Daoy (cell line): ENCODE measurements at places on chromosomes 4 and X.

DNA sequence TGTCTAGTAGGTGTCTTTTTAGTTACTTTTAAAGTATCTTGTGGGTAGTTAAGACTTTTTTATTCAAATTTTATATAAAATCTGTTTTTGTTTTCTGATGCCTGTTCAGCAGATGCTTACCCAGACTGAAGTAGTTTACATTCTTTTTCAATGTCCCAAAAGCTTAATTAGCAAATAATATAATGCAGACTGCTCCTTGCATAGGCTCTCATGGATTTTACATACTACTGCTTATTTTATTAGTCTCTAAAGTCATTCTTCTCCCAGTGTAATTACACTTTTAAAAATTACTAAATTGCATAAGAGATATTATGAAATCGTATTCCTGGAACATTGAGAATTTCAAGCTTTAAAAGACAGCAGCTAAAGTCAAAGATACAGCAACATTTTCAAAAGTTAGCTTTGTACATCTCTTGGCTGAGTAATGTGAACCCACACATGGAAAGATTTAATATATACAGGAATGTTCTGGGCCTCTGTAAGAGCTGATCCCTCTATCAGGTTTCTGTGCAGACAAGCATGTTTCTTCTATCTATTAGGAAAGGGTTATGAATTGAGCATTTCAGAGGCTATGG lies 148.4 kb upstream of the SPRY1 start:
- no peak for DNase-seq

- no peak for DNase-seq
Observed at GRCh38 chr4:145097331-145097820, 620 bp downstream of the ANAPC10 start.

- DNase-seq = no peak
Observed at GRCh38 chr4:62622089-62622488, 1422.0 kb downstream of the ADGRL3 start.

GRCh38 chr4:54256491-54257486 lies 27.7 kb downstream of the PDGFRA start:
- DNase-seq = no peak

DNA sequence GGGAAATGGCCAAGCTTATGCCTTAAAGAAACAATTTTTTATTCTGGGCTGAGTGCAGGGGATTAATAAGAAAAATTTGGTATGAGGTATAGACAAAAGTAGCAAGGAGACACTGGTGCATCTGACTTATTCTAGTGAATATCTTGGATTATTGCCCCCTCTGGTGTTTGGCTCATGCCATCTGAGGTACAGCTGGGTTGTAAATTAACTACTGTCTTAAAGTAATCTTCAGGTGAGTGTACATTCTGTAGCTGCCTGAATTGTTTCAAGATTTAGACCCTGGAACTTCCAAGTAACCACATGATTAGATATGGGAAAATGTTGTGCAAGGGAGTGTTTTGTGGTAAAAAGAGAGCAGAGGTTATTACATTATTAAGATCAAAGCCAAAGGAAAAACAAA lies 988.7 kb downstream of the FAM133A start:
- no peak for DNase-seq

DNA sequence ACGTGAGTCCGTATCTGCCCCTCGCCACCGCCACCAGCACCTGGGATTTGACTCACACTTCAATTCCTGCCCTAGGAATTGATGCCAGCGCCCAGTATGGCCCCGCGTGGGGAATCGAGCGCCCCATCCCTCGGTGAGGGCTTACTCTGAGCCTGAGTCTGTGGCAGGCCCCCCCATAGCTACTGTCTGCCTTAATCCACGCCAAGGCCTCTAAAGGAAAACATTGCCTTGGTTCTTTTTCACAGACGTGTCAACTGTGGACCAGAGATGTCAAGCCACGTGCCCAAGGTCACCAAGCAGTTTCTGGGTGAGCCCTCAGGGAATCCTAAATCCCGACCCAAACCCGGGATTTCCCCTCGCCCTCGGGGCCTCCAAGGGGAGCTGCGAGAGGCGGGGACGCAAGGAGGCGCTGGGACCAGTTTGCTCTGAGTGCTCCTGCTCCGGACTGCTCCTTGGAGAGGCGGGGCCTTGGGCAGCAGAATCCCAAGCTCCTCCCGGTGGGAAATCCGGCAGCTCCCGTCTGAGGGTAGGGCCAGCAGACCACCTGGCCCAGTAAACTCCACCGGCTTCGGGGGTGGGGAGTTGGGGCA lies 12.9 kb downstream of the MSX1 start:
- no peak for DNase-seq

- no peak for DNase-seq
Observed at GRCh38 chr4:126701756-126702155, 931.0 kb upstream of the INTU start.

- DNase-seq = no peak
Observed at GRCh38 chrX:153731117-153731844, 6.6 kb downstream of the ABCD1 start.

- no peak for DNase-seq
Observed at GRCh38 chrX:15546745-15547144, 46.1 kb downstream of the BMX start.

DNA sequence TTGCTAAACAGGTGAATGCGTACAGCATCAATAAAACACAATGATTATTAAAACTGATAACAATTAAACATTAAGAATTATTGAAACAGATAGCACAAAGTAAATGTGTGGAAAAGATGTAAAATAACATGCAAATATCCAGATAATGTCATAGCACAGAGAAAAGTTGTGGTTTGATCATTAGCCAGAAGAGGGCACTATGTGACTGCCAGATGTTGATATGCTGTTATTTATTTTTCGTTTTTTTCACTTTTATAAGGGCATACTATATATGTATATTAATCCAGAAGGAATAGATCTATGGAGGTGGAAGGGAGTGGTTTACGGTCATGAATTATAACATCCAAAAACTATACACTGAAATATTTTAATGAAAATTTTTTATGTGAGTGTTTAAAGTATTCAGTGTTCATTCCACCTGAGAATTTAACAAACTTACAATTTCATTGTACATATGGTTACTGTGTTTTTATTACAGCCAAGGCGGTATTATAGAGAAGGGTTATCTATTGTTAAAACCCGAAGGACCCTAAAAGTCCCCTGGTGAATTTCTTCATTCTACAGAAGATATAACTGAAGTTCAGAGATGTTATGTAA lies 211.9 kb upstream of the UGT8 start:
- peak; percentile 9 for DNase-seq

DNA sequence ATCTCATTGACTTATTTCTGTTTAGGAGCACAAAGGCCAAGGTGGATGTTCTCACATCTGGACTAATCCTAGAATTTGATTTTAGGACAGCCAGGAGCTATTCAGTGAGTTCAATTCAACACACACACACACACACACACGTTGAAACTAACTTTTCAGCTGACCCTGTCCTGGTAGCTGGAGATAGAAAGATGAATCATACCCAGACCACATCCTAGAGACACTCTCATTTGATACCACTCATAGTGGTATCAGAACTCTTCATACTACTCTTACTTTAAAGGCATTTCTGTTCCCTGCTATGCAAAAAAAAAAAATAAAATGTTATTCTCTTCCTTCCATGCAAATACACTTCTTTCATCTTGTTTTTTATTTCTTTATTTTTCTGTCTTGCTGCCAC lies 36.7 kb downstream of the KLF8 start:
- DNase-seq = peak; percentile 1

GRCh38 chrX:41391606-41392005 lies 55.5 kb upstream of the NYX start:
- no peak for DNase-seq

GRCh38 chr4:157004279-157005161 lies 32.9 kb upstream of the PDGFC start:
- no peak for DNase-seq

DNA sequence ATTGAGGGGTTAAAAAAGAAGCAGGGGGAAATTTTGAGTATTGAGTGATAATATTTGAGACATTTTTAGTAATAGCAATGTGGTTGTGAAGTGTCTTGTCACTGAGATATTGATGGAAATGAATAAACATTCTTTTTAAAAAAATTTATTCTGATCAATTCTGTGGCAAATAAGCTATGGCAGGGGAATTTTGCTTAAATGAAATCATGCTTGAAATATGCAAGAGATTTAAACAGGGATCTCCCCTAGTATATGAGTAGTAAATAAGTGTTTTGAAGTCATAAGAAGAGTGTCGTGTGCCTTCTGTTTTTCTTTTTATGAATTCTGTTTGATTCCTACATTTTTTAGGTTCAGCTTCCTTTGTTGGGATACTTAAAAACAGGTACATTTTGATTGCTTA lies 23.2 kb downstream of the IL15 start:
- no peak for DNase-seq

DNA sequence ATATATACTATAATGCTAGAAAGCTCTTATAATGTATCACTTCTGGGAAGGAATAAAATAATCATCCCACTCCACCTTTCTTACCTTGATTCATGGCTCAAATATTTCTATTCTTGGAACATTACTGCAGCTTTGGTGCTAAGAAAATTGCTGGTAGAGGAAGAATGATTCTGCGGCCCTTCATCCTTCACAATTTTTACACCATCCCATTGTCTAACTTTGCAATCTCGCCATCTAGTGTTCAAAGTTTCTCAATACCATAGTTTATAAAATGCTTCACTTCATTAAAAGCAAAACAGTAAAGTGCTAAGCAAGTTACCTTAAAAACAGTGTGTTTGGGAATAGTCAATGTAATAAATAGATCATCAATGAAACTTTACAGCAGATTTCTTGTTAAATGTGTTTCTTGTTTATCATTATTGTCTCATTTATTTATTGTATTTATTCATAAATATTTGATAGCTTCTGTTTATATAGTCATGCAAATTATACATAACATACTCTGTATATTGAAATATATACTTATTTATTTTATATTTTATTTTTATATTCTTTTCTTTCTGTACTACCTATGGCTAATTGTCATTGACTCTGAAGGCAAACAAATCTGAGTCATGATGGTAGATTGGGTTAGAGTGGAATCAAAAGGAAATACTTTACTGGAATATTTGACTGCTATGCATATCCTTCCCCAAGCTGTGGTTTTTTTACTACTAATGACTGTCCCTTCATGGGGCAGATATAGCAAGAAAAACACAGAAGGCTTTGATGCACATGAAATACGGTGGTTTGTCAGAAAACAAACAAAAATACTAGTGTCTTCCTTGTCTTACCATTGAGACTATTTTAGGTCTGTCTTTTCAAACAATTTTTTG lies 390.7 kb downstream of the MAPK10 start:
- peak; percentile 13 for DNase-seq

GRCh38 chr4:78337244-78338020 lies 214.1 kb upstream of the ANXA3 start:
- DNase-seq = no peak

- no peak for DNase-seq
Observed at GRCh38 chr4:48832571-48832970, 1.7 kb downstream of the OCIAD1 start.

DNA sequence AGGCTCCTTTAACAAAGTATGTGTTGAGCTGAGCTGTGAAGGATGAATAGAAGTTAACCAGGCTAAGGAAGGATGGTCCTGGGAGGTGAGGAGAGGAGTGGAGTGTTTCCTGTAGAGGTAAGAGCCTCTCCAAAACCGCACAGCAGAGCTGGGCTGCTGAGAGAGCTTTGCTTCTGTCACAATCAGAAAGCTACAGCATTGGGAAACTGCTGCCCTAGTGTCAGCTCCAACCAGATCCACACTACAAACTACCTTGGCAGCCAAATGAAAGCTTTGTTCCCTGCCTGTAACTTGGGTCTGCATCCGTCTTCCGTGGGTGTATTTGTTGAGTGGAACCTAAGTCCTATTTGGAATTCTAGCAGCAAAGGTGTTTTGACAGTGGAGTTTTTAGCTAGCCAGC lies 91.8 kb downstream of the REPS2 start:
- DNase-seq = no peak

DNA sequence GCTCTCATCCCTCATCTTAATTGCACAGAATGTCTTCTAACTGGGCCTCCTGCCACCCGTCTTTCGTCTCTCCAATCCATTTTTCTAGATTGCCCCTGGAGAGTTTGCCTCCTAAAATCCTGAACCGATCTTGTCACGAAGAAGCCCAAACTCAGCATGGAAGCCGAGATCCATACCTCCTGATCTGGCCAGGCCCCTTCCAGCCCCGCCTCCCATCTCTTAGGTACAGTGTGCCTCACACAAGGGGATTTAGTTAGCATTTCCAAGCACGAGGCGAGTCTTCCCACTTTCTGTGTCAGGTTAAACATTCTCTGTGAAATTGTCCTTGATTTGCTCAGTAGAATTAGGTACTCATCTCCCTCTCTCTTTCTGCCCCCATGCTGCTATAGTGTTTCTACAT lies 80.0 kb upstream of the TENM3 start:
- DNase-seq = no peak

GRCh38 chrX:154735695-154736393 lies 15.0 kb downstream of the GAB3 start:
- DNase-seq = peak; percentile 41

- DNase-seq = no peak
Observed at GRCh38 chrX:130556951-130557350, 155.2 kb downstream of the RBMX2 start.

DNA sequence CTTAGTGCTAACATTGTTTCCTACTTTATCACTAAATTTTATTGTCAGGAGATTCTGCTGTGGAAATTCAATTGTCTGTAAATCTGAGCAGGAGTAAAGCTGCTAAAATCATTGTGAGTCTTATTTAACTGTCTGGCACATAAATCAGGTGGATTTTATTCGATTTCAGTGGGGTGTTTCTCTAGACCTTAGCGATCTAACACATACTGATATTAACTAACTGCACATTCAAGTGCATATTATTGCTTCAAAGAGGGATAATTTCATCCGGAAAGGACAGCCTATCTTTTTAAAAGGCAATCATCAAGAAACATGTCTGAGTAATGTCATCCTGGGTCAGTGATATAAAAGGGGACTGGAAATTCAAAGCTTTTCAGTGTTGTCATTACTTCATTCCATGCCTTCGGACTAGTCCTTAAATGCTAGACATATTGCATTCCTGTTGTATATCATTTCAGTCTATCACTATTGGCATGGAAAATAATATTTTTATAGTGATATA lies 388.7 kb downstream of the PCDH10 start:
- DNase-seq = no peak

GRCh38 chr4:40843696-40844095 lies 93.9 kb downstream of the NSUN7 start:
- DNase-seq = peak; percentile 15
